GM18507 (cell line): ENCODE measurements at places on chromosomes 16 and 17.

GRCh38 chr17:51422634-51423033 lies 162.3 kb downstream of the UTP18 start:
- no peak for DNase-seq

- no peak for DNase-seq
Measured at GRCh38 chr16:11079652-11080187, 135.4 kb downstream of the CLEC16A start.

DNA sequence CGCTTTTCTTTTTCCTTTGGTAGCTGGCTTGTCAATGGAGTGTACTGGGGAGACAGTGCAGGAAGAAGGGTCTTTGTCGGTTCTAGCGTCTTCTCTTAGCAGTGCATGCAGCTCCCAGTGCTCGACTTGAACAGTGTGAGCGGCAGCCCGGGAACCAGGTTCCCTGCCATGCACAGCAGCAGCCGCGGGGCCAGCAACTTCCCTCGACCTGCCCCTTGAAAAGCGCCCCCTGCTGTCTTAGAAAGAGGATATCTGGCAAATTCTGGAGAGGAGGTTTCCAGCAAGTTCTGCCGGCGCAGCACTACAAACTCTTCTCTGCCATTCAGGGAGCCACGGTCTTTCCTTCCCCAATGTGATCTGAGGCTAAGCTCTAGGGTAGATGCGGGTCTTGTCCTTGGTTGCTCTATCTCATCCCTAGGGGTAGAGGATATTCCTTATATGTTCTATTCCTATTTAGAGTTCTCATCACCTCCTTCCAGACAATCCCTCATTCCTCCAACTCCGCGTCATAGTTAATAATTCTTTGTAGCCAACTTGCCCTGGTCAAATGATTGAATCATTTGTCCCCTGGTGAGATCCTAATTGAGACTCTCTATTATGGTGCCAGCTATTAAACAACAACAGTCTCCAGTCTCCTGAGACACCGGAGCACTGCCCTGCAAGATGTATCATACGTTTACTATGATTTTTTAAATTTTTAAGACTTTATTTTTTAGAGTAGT lies 451.3 kb downstream of the PMP22 start:
- no peak for DNase-seq

DNA sequence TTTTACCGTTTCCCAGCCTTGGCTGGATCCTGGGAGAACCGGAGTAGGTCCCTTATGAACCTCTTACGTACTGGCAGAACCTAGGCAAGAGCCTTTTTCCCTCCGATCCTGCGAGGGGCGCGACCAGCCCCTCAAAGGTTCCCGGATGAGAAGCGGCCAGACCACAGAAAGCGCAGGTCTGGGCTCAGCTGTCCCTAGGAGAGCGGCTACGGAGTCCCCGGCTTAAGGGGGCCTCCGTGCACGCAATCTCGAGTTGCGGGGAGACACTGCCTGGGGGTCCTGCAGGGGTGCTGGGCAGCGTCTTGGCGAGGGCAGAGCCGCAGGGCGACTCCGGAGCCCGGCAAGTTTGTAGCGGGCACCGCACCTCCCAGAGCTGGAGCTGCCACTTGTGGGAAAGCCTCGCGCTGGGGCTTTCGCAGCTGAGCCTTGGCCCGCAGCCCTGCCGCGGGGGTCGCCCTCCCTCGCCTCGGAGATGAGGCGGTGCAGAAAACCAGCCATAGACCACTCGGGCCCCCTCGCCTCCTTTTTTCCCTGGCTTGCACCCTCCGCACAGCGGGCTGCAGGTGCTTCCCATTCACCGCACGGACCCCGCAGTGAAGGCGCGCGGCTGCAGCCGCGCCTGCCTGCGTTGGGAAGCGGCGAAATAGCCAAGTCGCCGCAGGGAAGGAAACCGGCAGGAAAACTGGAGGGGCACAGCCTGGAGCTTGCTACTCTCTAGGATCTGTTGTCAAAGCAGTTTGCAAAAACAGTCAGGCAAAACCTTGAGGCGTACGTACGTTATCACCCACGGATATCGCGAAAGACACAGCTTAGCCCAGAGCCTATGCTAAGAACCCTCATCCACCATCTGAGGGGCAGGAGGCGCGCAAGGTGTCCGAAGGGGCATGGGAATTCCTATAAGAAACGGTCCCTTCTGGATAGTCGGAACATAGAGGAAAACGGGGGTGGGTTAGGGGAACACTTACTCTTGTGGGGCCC lies 834 bp downstream of the CDH8 start:
- no peak for DNase-seq

DNA sequence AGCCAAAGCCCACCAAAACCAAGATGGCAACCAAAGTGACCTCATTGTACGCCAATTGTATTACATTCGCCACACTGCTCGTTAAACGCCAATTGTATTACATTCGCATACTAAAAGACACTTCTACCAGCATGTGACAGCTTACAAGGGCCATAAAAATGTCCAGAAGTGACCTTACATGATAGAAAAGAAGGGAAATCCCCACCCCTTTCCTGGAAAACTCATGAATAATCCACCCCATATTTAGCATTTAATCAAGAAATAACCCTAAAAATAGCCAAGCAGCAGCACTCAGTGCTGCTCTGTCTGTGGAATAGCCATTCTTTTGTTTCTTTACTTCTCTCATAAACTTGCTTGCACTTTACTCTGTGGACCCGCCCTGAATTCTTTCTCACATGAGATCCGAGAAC lies 25.7 kb downstream of the PSMD7 start:
- no peak for DNase-seq

- no peak for DNase-seq
Measured at GRCh38 chr16:64434526-64435069, 687.3 kb downstream of the CDH11 start.

DNA sequence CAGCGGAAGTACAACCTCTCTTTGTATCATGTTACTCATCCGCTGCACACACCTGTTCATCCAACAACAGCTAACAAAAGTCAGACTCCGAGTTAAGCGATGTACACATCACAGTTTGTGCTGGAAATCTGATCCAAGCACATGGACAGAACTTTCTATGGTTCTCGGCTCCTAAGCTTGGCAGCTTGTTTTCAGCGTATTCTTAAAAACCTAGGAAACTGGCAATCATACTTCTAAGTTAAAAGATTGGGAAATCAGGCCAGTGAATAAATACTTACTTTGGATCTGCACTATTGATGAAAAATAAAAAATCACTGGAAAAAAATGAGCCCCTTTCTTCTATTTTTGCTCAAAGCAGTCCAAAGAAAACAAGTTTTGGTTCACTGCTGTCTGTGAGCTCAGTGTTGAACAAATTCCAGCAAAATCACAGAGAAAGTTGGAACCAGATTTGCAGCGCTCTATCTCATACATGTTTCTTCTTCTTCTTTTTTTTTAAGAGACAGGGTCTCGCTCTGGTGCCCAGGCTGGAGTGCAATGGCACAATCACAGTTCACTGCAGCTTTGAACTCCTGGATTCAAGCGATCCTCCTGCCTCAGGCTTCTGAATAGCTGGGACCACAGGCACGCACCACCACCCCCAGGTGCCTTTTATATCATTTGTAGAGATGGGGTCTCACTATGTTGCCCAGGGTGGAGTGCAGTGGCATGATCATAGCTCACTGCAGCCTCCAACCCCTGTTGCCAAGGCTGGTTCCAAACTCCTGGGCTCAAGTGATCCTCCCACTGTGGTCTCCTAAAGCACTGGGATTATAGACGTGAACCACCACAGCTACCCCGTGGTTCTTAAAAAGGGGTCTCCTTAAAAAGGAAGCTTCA lies 71.6 kb upstream of the CREBBP start:
- DNase-seq: no peak

DNA sequence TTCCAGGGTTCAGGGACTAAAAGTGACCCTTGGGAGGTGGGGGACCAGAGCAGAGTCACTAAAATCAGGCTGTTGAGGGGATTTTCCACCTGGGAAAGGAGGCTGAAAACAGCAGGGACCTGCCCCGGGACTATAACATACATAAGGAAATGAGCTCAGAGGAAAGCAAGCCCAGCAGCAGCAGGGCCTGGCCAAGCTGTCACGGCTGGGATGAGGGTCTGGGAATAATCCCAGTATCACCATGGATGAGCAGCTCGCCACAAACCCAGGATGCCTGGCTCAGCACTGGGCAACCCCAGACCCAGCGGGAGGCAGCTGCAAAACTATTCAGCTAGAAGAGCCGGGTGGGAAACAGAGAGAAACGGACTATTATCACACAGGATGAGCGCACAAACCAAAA lies 72.4 kb downstream of the RPH3AL start:
- no peak for DNase-seq

- DNase-seq: no peak
Measured at GRCh38 chr16:87145181-87146176, 171.7 kb downstream of the C16orf95 start.

DNA sequence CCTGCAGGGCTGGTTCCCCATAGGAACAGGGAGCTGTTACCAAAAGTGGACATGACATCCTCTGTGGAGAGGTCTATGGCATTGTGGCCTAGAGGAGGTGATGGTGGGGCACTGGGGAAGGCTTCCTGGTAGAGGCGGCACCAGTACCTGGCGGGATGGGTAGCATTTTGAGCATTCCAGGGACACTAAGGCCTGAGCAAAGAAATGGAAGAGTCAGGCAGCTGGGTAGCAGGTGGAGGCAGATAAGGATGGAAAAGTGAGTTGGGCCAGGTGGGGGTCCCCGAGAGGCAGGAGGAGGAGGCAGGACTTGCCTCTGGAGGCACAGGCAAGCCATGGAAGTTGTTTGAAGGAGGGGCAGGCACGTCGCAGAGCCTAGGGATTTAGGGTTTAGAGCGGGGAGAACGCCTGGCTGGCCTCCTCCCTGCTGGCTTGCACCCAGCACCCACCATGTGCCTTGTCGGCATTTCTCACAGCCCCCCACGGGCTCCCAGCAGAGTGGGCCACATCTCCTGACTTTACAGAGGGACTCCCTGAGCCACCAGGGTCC lies 5.1 kb upstream of the ADCY7 start:
- DNase-seq: no peak

DNA sequence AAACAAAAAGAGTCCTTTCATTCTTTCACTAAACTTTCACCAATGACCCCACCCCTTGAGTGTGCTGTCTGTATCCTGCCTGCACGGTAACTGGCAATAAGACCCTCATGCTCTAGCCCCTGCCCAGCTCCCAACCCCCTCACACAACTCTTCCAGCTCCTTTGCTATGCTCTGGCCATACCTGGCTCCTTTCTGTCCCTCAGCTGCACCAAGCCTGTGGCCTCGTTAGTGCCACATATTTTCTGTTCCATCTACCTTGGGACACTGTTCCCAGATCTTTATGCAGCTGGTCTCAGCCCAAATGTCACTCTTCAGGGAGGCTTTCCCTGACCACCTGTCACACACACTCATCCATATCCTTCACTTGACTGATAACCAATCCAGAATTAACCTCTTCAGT lies 47.3 kb downstream of the C16orf82 start:
- DNase-seq: no peak

GRCh38 chr16:4426021-4426684 lies 485 bp downstream of the DNAJA3 start:
- no peak for DNase-seq

- DNase-seq: no peak
Measured at GRCh38 chr17:46764709-46765401, 53.6 kb downstream of the WNT3 start.

DNA sequence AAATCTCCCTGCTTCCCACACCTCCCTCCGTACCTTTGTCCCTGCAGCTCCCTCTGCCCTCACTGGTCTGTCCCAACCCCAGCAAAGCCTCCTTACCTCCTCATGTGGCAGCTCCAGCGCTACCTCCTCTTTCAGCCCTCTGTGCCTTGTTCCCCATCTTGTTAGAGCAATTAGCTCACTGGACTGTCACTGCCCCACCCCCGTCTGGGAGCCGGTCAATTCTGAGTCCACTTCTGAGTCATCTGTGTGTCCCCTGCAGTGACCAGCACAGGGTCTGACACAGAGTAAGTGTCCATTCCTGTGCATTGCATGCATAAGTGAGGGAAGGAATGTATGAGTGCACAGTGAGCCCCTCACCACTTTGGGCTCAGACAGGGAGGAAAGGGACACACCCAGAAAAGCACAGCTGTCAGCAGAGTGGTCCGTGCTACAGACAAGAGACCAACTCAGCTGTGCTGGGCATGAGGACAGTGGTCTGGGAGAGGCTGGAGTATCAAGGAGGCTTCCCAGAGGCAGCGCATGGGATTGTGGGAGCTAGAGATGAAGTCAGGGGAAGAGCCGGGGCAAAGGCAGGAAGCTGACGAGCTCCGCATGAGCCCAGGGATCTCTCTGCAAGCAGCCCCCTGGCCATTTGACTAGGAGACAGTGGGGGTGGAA lies 45.9 kb downstream of the PITPNM3 start:
- DNase-seq: no peak

GRCh38 chr17:7632492-7632894 lies 2.6 kb downstream of the SHBG start:
- DNase-seq: no peak

GRCh38 chr17:80331820-80332219 lies 71.2 kb downstream of the RNF213 start:
- DNase-seq: no peak

- DNase-seq: no peak
Measured at GRCh38 chr16:67039260-67040020, 10.5 kb downstream of the CBFB start.

GRCh38 chr16:88697831-88698615 lies 8.2 kb downstream of the RNF166 start:
- DNase-seq: no peak

GRCh38 chr16:61246592-61246991 lies 789.6 kb downstream of the CDH8 start:
- no peak for DNase-seq

DNA sequence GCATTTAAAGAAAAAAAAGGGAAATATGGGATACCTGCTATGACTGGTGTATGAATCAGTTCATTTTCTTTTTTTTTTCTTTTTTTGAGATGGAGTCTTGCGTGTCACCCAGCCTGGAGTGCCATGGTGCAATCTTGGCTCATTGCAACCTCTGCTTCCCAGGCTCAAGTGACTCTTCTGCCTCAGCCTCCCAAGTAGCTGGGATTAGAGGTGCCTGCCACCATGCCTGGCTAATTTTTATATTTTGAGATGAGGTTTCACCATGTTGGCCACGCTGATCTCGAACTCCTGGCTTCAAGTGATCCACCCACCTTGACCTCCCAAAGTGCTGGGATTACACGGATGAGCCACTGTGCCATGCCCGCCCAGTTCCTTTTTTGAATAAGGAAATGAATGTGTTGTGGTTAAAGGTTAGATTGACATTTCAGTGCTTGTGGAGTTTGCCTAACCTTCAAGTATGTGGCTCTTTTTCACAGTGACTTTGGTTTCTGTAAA lies 7.7 kb downstream of the HAPSTR1 start:
- DNase-seq: peak; percentile 20

GRCh38 chr16:15676506-15676905 lies 26.5 kb downstream of the NDE1 start:
- no peak for DNase-seq

GRCh38 chr17:5254903-5255521 lies 20.4 kb upstream of the SCIMP start:
- no peak for DNase-seq

DNA sequence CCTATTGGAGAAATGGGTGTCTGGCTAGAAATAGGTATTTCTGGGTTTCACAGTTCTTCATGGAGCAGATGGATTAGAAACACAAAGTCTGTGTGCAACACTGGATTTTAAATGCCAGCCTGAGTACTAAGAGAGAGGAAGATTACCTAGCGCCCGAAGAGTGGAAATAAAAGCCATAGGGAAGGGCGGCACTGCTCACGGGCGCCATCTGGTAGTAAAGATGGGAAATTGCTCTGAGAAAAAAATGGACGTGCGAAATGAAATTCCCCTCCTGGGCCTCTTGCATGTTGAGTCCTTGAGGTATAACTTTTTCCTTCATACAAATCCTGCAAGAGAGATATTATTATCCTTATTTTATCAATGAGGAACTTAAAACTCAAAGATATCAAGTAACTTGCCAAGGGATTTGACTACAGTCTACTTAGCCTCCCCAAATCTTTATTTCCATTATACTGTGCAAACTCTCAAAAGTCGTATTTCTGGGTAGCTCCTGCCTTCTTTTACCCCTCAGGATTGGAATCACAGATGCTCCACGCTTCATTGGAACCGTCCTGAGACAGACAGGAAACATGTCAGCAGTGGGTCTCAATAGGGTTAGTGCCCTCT lies 72.8 kb downstream of the MMD start:
- DNase-seq: no peak
